ENCODE measurements at places on chromosomes 11 and 22.
A peak's percentile ranks its signal among the peaks of the same experiment; 100 is the strongest.

- DNase-seq: peak; percentile 20
Measured at GRCh38 chr11:94741022-94741679, 27.0 kb upstream of the AMOTL1 start.

GRCh38 chr11:97354576-97354975 lies 964.8 kb downstream of the JRKL start:
- DNase-seq: no peak

- DNase-seq: no peak
Measured at GRCh38 chr11:11000579-11001283, 142.9 kb upstream of the ZBED5 start.

GRCh38 chr11:104934594-104934993 lies 33.8 kb downstream of the CASP4 start:
- DNase-seq: no peak

GRCh38 chr11:123194337-123195187 lies 486 bp downstream of the CLMP start:
- DNase-seq: no peak

- DNase-seq: peak; percentile 27
Measured at GRCh38 chr11:6812390-6813005, 13.0 kb upstream of the OR6A2 start.

Data from inflammatory macrophage treated with lipopolysaccharide for 4 hours (primary cell).